ENCODE measurements at places on chromosomes 3 and 15.

GRCh38 chr3:9100513-9100894, 137.2 kb upstream of the RAD18 start:
- DNase-seq, result no peak

DNA sequence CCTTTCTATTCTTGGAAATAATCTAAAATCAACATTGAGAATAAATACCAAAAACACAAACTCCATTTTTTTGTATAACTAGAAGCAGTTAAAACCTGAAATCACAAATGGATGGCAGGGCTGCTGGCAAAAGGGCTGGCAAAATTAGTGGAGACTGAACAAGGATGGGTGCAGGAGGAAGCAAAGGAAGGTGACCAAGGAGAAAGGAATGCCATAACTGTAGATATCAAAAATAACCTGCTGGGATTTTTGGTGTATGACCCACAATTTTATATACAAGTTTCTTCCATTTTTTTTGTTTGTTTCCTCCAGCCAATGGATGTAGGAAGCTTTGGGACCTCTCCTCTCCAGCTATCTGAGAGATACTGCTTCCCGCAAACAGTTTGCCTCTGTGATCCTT, 12.7 kb downstream of the CFAP44 start:
- DNase-seq, result peak; percentile 20

GRCh38 chr15:46297766-46298165, 662.9 kb downstream of the SQOR start:
- DNase-seq, result no peak

DNA sequence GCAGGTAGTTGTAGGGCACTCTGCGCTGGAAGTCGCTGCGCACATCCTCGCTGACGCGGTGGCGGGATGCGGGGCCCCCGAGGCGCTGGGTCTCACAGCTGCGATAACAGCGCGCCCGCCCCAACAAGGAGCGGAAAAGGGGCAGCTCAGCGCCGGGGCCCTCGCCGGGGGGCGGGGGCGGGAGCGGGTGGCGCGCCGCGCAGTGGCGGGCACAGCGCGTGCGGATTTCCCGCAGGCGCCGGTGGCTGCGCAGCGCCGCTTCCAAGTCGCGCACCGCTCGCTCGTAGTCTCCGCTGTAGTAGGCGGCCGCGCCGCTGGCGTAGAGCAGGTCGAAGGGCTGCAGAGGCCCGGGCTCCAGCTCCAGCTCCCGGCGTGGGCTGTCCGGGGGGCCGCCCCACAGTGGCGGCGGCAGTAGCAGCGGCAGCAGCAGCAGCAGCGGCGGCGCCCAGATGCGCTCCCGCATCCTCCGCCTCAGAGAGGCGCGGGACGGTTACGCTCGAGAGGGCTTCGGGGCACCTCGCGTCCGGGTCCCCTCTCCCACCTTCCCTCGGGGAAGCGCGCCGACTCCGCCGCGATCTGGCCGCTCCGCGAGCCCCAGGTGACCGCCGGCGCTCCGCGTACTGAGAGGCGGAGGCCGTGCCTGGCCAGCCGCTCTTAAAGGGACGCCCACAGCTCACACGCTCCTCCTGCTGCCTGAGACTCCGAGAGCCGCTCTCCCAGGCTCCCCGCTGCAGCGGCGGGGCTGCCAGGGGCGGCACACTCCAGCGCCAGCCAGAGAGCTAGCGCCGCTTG, at the start of gene P3H2:
Gene P3H2, minus strand, starts transcription at position 629 of the 792 bp plus-strand sequence. Its CDS starts 166 bp downstream, at position 463.
- DNase-seq, result peak; percentile 93

DNA sequence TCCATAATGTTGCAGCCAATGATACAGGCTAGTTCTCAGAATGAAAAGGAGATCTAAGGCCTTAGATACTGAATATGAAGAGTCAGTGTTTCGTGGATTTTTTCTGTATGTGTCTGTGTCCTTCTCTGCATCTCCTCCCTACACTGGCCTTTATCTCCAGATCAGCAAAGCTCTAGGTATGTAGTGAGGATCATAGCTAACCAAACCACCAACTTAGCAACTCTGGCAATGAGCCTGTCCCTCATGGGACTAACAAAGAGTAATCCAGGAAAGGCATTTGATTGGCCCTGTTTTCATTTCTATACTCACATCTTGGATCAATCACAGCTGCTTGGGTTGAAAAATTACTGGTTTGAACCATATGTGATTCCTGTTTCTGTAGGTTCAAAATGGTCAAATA, 18.6 kb upstream of the CNTN3 start:
- DNase-seq, result peak; percentile 77

DNA sequence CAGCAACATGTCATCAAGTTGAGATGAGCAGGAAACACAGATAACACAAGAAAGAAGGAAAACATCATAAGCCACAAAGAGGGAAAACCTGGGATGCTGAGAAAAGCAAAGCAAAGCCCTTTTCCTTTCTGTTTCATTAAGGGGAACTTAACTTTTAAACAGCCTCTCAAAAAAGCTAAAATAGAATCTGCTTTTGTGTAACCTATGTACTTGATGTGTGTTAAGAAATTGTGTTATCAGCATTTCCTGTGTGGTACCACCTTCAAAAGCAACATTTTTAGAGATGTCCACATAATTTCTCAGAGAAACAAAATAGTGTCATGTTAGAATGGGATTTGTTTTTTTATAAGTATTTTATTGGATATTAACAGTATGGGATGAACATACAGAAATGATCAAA, 206.2 kb downstream of the IL20RB start:
- no peak for DNase-seq

DNA sequence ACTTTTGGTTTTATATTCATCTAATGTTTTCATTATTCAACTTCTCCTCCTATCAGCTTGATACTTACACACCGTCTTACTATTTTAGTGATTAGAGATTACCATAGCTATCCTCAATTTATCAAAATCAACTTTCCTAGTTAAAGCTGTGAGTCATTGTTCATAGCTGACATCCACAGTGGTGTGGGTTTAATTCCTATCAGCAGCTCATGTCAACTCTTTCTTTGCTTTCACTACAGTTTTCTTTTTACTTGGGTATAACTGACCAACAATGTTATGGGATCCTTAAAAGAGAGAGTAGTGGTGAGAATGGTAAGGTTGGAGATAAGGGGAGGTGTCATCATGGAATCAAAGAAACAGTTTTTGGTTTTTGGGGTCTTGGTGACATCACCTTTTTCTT, 112.7 kb downstream of the NFKBIZ start:
- peak; percentile 27 for DNase-seq

GRCh38 chr3:66149269-66149668, 71.5 kb upstream of the SLC25A26 start:
- no peak for DNase-seq

GRCh38 chr3:141816958-141817357, 53.8 kb downstream of the GRK7 start:
- no peak for DNase-seq

- peak; percentile 72 for DNase-seq
These were observed 22.9 kb upstream of the PLXNA1 start for GRCh38 chr3:126959921-126960603.

GRCh38 chr3:4416961-4417360, 50.1 kb downstream of the SUMF1 start:
- peak; percentile 79 for DNase-seq

DNA sequence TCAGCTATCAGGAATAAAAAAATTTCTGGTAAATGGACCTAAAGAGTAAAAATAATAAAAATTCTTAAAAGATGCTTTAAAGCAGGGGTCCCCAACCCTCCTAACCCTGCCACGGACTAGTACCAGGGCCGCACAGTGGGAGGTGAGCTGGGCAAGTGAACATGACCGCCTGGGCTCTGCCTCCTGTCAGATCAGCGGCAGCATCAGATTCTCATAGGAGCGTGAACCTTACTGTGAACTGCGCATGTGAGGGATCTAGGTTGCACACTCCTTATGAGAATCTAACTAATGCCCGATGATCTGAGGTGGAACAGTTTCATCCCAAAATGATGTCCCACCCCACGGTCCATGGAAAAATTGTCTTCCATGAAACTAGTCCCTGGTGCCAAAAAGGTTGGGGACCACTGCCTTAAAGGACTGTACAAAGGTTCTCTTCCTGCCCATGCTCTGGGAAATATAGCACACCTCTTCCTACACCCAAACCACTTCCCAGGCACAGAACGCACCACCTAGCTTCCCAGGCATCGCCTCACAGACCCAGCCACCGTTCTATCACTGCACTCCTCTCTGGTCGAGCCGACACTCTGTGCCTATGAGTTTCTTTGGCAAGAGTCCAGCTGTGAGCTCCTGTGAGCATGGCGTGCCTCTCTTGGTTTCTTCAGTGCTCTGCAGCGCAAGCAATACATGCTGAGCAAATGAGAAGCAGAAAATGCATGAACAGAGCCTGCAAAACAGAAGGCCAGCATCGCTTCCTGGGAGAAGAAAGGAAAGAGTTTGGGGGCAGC, 104.9 kb downstream of the OCA2 start:
- no peak for DNase-seq

GRCh38 chr3:86978111-86978551, 12.8 kb downstream of the VGLL3 start:
- DNase-seq, result peak; percentile 68

- no peak for DNase-seq
These were observed 83.8 kb upstream of the SLC6A6 start for GRCh38 chr3:14318646-14319045.

GRCh38 chr15:67059127-67059553, 6.3 kb upstream of the SMAD3 start:
- no peak for DNase-seq

DNA sequence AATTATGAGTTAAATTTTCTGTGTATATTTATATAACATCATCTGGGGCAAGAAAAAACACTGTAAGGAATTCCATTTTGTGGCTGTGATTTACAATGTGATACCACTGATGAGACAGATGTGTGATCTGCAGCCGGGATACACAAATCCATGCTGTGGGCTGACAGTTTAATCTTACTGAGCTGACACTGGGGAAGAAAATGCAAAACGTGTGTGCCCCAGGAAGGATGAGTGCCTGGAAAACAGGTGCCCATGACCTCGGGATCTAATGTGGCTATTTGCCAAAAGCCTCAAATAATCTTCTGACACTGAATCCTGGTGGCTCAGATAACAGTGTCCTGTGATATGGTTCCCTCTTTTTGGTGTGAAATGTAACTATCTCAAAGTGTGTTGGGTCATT, 10.5 kb downstream of the MYRIP start:
- DNase-seq, result no peak

DNA sequence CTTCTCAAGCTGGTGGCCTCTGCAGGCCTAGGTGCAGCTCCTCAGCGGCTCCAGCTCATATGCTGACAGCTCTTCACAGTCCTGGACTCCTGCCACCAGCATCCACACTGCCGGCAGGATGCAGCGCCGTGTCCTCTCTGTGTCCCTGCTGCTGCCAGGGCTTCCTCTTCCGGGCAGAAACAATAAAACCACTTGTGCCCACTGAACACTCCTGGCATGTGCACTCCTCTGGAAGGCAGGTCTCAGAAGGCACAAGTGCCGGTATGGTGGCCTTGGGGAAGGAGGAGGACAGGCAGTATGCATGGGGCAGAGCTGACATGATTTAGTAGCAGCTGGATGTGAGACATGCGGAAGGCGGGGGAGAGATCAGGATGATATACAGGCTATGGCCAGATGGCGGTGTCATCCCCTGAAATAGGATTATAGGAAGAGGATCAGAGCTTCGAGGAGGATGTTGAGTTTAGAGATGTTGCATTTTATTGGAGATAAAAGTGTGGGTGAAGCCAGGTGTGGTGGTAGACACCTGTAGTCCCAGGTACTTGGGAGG, 7.5 kb upstream of the MAN2A2 start:
- DNase-seq, result no peak

- DNase-seq, result no peak
These were observed 35.1 kb downstream of the FBXL2 start for GRCh38 chr3:33312361-33312760.

DNA sequence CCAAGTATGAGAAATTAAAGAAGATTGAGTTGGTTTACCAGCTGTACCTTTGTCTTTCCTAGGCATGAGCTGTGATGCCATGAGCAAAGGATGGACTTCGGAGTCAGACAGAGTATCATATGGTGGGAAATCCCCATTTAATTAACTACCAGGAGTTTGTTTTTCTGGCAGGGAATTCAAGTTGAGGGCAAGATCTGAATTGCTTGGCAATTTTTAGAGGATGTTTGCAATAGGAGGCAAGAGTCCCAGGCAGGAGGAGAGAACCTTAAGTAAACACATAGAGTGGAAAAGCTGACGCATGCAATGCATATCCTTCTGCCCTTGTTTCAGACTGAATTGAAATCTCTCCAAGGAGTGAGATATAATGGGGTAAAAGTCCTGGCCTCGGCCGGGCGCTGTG, 569.7 kb upstream of the MDFIC2 start:
- DNase-seq, result no peak

DNA sequence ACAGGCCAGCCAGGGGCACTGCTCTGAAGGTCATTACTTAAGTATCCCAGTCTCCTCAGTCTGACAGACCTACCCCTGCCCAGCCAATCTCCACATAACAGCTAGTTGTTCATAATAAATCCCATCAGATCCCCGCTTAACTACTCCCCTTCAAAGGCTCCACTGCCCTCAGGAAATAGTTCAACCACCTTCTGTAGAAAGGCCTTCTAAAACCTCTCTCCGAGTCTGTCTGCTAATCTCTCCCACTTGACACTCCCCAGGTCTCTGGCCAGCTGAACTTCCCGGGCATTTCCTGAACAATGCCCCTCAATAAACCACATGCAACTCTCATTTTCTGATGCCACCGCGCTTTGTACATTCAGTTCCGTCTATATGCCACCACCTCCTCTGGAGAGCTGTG, 6.0 kb downstream of the PRC1 start:
- no peak for DNase-seq

GRCh38 chr15:67024998-67025368, 40.4 kb upstream of the SMAD3 start:
- DNase-seq, result no peak

DNA sequence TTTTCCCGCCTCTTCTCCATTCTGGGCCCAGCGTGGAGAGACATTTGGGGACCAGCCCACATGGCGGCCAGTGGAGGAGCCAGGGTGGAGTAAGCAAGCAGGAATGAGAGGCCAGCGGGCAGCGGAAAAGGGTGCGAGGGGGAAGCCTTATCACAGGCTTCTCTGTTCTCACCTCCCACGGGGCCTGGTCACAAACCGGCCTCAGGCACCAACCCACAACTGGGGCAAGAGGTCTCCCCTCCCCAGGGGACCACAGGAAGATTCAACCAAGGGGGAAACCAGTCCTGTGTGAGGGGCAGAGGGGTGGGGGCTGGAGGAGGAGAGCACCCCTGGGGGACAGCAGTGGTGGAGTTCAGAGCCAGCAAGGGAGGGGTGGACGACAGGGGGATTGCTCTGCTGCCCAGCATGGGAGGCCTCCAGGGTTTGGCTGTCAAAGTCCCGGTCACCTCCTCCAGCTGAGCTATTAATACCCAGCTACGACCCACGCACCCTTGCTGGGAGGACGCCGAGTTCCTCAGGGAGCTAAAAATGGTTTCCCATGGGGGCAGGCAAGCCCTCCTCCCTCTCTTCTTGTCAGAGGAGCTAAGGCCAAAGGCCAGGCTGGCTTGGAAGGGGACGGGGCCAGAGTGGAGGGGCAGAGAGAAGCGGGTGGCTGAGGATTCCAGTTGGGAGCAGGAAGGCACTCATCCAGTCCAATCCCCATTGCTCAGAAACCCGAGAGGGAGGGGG, 23.8 kb upstream of the RPL29 start:
- no peak for DNase-seq

GRCh38 chr15:74304431-74304830, 63.0 kb downstream of the CYP11A1 start:
- no peak for DNase-seq
